SJSA1 (cell line): ENCODE measurements at places on chromosomes 6 and 20.

DNA sequence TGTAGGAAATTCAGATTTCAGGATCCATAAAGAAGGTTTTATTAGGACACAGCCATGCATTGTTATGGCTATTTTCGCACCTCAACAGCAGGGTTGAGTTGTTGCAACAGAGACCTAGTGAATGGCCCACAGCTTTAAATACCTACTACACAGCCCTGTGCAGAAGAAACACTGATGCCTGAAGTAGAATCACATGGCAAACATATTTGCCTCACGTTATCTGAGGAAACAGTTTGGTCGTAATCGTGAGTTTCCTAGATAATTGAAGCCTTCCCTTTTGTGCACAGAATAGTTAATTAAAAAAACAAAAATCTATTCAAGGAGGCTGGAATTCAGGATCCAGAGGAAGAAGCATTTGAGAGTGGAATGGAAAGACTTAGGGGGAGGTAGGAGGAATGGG, 55.1 kb downstream of the GCNT2 start:
- no peak for DNase-seq

GRCh38 chr6:139751179-139751578, 376.7 kb upstream of the CITED2 start:
- no peak for DNase-seq

DNA sequence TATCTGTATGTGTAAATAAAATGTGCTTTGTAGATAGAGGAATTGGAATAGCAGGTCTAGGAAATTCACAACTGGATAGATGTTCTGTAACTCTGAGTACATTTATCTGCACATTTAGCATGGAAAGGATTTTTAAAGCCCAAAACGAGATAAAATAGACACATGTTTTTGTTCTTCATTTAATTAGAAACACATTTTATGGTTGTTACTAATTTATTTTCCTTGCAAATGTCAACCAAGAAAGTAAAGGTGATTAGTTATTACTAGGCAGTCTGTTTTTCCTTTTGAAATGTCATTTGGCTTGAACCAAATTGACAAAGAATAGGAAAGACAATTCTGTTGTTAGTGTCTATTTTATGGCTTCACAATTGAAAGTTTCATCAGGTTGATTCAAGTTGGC, 769 bp downstream of the PRL start:
- DNase-seq, result no peak

GRCh38 chr20:58361481-58362205, 27.4 kb upstream of the VAPB start:
- DNase-seq, result no peak

DNA sequence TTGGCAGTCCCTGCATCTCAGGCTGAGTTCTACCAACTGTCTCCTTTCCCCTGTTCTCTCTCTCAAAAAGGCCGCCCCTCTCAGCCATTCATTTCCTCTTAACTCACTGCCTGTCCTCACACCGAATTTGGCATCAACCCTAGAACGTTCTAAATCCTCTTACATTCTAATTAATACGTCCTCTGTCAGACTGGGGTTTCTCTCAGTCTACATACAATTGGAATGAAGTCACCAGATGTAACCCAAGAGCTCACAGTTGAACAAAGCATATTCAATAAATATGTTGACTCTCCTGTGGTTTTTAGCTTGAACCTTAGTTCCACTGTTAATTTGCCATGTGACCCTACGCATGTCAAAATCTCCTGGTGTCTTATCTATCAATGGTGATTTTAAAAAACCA, 269.6 kb downstream of the CLIC5 start:
- DNase-seq, result peak; percentile 42

GRCh38 chr6:124956018-124956417, 6.2 kb upstream of the RNF217 start:
- DNase-seq, result no peak

- DNase-seq, result peak; percentile 83
These were observed 42.6 kb downstream of the TRIM27 start for GRCh38 chr6:28880894-28881780.

- no peak for DNase-seq
These were observed 9.7 kb downstream of the NOL7 start for GRCh38 chr6:13624871-13625288.

- DNase-seq, result no peak
These were observed 13.3 kb upstream of the HMGN4 start for GRCh38 chr6:26524722-26525370.

DNA sequence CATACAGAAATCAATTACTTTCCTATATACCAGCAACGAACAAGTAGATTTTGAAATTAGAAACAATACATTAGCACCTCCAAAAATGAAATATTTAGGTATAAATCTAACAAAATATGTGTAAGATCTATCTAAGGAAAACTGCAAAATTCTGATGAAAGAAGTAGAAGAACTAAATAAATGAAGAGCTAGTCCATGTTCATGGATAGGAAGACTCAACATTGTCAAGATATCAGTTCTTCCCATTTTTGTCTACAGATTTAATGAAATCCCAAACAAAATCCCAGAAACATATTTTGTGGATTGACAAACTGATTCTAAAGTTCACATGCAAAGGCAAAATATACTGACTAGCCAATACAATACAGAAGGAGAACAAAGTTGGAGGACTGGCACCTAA, 33.7 kb downstream of the PREP start:
- no peak for DNase-seq

DNA sequence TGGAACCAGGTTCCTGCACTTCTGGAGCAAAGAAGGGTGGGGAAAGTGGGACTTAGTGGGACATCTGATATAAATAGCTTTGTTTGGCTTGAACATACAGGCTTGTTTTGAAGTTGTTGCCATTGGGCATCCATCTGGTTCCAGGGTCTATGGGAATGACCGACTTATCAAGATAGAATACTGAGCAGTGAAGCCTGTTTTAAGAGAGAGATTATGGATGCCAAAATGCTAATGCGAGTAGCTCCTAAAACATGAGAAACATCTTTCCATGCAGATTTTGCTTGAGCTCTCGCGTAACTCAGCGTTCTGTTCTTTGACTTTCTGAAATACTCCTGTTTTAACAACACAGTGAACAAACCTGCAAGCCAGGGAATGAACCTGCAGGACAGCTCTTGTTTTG, 98.5 kb downstream of the ANKS1A start:
- no peak for DNase-seq

DNA sequence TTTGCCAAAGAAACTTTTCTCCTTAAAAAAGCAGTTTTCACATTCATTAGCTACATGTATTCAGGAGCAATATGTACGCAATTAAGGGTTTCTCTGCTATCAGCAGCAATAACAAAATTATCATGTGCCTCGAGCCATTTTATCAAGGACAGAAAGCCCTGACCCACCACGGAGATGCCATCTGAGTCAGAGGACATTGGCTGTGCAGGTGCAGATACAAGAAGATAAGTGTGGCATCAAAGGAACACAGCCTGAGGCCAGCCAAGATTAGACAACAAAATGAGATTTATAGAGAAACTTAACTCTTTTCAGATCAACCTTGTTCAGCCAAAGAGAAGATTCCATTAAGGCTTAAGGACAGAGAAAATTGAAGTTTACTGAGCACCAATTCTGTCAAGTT, 115.2 kb upstream of the LGSN start:
- DNase-seq, result no peak

- no peak for DNase-seq
These were observed 22.9 kb downstream of the QKI start for GRCh38 chr6:163437466-163437865.

DNA sequence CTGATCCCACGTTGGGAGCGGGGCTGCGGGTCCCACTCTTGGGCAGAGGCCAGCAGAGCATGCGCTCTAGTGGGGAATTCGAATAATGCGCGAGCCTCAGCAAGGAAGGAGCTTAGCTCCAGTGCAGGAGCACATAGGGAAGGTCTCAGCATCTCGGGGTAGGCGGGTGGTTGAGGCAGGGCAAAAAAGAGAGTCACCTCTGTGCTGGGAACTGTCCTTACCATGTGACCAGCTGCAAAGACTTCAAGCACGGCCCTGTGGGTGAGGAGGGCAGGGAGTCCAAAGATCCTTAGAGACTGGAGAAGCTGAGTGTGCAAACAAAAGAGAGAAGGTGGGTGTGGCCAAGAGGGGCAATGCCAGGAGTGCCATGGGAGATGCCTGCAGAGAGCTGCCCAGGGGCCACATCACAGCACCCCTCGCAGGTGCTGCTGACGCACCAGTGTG, 79.2 kb upstream of the CD93 start:
- no peak for DNase-seq

- DNase-seq, result no peak
These were observed 333.9 kb upstream of the IRAK1BP1 start for GRCh38 chr6:78533426-78533825.

GRCh38 chr6:154196333-154196885, 157.4 kb downstream of the OPRM1 start:
- DNase-seq, result no peak

DNA sequence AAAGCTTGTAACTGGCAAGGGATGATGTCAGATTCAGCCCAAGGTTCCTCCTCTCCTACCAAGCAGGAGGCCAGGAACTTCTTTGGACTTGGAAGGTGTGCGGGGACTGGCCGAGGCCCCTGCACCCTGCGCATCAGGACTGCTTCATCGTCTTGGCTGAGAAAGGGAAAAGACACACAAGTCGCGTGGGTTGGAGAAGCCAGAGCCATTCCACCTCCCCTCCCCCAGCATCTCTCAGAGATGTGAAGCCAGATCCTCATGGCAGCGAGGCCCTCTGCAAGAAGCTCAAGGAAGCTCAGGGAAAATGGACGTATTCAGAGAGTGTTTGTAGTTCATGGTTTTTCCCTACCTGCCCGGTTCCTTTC, 14.4 kb downstream of the TNFAIP3 start:
- DNase-seq, result no peak

DNA sequence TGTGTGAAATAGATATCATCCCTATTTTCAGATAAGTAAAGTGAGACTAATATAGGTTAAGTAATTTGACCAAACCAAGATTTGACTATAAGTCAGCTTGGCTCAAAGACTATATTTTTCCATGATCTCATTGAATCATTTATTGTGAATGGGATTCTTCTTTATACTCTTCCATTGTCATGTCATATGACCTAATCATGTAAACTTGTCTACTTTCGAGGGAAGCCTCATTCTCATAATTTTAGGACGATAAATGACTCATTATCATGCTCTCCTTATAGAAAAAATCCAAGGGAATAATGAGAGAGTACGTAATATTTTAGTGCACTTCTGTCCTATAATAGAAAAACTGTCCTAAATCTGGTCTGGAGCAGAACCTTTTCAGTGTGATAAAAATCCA, 40.9 kb upstream of the CCN6 start:
- no peak for DNase-seq

GRCh38 chr6:162679681-162680080, 47.9 kb downstream of the PRKN start:
- DNase-seq, result no peak

DNA sequence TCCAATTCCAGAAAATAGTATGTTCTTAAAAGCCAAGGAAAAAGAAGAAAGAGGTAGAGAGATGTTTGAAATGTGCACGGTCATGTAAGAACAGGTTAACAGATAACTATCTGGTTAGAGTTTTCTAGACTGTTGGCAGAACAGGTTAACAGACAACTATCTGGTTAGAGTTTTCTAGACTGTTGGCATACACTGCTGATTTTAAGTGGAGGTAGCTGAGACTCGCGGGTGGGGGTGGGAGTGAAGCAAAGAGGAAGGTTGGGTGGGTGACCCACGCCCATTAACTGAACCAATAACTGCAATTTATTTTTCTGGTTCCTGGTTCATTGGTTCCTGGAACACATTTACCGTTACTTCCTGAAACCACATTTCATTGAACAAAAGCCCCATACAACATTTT, 157.5 kb downstream of the ELOVL4 start:
- DNase-seq, result no peak

DNA sequence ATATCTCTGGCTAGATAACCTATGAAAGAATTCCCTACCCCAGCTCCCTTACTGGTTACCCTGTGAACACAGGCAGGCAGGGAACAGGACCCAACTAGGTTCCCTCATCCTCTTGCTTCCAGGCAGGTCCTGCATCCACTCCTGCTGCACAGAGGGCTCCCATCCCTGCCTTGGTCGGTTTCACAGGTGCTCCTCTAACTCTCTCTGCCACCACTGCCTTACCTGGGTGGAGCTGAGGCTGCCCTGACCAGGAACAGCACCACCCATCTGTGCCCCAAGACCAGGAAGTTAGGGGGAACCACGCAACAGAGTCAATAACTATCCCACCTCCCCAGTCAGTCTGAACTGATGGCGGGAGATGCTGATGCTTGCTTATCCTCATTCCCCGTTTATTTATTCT, 37.0 kb upstream of the HLA-A start:
- DNase-seq, result no peak

GRCh38 chr20:24763386-24764026, 185.6 kb upstream of the CST7 start:
- DNase-seq, result no peak

DNA sequence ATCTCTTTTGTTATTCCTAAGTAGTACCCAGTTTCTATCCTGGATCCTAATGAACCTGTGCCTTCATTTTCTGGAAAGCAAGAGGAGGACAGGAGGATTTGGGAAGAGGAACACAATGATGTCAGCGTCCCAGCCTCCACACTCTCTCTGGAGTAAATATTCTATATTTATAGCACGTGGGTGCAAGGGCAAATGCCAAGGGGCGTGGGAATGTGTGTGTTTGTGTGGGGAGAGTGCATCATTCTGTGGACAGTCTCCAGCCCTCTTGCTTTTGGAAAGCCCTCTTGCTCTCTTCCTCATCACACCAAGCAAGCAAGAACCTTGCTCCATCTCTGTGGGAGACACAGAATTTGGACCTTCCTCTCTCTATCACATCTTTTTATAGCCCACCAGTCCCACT, 103.2 kb upstream of the EMILIN3 start:
- DNase-seq, result no peak

DNA sequence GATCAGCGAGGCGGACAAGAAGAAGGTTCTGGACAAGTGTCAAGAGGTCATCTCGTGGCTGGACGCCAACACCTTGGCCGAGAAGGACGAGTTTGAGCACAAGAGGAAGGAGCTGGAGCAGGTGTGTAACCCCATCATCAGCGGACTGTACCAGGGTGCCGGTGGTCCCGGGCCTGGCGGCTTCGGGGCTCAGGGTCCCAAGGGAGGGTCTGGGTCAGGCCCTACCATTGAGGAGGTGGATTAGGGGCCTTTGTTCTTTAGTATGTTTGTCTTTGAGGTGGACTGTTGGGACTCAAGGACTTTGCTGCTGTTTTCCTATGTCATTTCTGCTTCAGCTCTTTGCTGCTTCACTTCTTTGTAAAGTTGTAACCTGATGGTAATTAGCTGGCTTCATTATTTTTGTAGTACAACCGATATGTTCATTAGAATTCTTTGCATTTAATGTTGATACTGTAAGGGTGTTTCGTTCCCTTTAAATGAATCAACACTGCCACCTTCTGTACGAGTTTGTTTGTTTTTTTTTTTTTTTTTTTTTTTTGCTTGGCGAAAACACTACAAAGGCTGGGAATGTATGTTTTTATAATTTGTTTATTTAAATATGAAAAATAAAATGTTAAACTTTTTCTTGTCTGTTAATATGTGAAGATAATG, 2.2 kb downstream of the HSPA1B start:
- DNase-seq, result peak; percentile 65

- no peak for DNase-seq
These were observed 49.7 kb downstream of the ZBTB2 start for GRCh38 chr6:151341476-151342195.

DNA sequence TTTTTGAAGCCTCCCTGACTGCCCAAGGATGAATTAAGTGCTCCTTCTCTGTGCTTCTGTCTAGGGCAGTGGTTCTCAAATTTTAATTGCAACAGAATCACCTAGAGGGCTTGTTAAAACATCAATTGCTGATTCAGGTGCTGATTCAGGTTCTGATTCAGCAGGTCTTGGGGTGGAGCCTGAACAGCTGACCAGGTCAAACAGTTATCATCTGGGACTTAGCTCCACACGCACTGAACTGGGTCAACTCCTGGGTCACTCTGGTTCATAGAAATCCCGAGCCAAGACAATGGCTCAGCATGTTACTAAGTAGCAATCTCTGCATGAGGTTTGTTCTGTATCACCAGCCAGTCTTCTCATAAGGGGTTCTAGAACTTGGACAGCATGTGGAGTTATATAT, 192.3 kb downstream of the GJA1 start:
- no peak for DNase-seq
